ENCODE measurements at places on chromosomes 1 and 21. TPM values are rescaled to one million over a fixed set of nuclear protein-coding genes. Genes with fewer than 3 reads are reported as not detected.

The RNPC3 gene
- total RNA-seq: 15.8 TPM

The GNG4 gene
- not detected for total RNA-seq

GRCh38 chr1:212635141-212635631 is 26.6 kb downstream of the ATF3 start:
- no peak for DNase-seq

DNA sequence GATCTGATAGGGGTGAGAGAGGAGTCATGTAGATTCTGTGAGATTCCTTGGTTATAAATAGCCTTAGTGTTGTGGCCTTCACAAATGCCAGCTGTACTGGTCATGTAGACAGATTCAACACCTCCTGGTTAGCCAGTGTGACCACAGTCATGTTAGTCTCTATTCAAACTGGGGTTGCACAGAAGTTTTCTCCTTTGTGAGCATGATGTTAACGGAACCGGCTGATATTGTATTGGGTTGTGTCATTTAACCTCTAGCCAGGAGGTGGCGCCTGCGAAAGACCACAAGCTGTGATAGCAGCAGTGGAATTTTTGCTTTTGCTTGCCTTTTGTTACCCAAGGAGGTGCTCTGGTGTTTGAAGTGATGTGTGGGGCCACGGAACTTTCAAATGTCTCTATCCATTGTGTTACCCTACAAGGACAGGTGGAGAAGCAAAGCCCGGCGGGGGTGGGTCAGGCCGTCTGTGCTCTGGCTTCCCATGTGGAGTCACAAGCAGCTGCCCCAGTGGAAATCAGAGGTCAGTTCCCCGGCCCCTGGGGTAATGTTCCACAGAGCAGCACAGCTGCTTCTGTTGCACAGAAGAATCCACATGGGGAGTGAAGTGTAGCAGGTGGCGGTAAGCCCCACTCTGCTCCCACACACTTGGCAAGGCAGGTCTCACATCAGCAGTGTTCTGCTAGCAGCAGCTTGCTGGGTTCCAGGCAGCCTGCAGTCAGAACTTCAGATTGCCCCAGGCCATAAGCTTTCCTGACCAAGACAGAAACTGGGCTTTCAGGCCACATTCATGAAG is 112.6 kb downstream of the ADAMTS1 start:
- no peak for DNase-seq

DNA sequence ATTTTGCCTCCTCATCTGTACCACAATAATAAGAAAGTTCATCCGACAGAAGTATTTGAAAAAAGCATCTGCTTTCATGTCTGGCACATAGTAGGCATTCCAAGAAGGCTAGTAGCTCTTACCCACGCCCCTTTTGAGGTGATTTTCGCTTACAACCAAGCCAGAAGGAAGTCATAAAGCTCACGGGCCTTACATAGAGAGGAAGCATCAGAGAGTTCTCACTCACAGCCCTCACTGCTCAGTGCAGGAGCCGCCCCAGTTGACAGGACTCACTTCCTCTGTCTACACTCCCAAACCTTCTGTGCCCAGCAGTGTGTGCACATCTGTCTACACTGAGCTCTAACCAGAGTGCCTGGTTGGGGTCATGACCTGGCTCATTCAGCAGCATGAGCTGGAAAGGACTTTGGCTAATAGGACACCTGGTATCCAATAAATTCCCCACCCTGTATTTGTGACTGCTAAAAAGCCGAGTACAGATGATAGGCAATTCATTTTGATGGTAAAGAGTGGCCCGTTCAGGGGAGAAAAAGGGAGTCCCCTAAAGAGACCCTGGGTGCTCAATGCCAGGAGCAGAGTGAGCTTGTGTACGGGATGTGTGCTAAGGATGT is 36.8 kb upstream of the DUSP10 start:
- no peak for DNase-seq

DNA sequence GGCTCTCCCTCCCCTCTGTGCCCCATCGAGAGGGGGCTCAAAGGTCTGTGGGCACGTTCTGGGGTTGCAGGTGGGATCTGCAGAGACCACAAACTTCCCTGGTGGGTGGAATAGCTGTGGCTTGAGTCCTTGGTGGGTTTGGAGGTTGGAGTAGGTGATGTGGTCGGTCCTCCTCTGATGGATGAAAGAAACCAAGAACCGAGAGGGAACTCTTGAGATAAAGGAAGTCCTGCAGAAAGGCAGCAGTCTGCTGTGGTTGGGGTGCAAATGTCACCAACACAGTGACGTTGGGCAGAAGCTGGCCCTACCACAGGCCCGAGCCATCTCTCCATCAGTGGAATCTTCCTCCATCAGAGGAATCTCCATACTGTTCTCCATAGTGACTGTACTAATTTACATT is 171.8 kb downstream of the FCRL5 start:
- DNase-seq: no peak

GRCh38 chr1:226397011-226397926 is 10.6 kb downstream of the PARP1 start:
- DNase-seq: no peak

DNA sequence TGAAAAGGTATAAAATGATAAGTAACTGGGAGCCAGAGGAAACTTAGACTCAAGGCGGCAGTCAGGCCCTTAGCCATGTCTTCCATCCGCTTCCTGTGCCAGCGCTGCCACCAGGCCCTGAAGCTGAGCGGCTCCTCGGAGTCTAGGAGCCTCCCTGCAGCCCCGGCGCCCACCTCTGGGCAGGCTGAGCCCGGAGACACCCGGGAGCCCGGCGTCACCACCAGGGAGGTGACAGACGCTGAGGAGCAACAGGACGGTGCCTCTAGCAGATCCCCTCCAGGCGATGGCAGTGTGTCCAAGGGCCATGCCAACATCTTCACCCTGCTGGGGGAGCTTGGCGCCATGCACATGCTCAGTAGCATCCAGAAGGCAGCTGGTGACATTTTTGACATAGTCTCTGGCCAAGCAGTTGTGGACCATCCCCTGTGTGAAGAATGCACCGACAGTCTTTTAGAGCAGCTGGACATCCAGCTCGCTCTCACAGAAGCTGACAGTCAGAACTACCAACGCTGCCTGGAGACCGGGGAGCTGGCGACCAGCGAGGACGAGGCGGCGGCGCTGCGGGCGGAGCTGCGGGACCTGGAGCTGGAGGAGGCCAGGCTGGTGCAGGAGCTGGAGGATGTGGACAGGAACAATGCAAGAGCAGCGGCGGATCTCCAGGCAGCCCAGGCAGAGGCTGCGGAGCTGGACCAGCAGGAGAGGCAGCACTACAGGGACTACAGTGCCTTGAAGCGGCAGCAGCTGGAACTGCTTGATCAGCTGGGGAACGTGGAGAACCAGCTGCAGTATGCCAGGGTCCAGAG is at the start of gene BECN2:
Gene BECN2, plus strand, starts transcription at position 76 of the 803 bp plus-strand sequence. Its CDS starts 0 bp downstream, at position 76.
- DNase-seq: no peak

DNA sequence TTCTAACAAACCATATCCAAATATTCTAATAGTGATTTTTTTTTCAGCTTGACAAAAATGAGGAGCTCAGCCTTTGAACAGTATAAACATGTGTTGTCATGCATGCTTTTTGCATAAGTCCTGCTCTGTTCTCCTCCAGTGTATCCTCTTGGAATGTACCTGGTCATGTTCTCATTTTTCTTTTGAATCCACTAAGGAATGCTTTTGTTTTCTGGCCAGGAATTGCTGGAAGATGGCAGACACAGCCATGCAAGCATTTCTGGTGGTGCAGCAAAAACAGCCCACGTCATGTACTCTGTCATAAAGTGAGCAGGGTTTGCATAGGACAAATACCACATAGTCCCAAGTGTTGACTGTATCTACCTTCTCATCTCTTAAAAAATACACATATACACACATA is 11.5 kb upstream of the PLD5 start:
- DNase-seq: no peak

DNA sequence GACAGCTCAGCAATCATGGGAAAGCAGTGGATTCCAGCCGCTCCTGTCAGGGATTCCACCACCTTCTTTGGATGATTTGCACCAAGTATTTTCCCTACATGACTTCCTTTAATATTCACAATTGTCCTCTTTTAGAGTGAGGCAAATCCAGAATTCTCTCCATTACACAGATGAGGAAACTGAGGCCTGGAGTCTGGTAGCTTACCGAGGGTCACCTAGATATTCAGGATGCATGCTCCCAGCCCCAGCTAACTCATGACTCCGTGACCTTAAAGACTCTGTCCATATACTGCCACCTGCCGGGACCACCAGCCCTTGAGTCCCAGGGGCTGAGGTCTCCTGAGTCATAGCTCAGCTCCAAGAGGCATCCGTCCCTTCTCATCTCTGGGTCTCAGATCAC is 80.6 kb downstream of the CAPZB start:
- no peak for DNase-seq

Measured in Right ventricle myocardium inferior (tissue), 1 donor.